ENCODE measurements at places on chromosomes 6 and 20. TPM values are rescaled to one million over a fixed set of nuclear protein-coding genes. Genes with fewer than 3 reads are reported as not detected.

The PKHD1 gene
- not detected for total RNA-seq

The CLPSL1 gene
- total RNA-seq, result not detected

The OPRL1 gene
- 3.0 TPM for total RNA-seq

The FRMD1 gene
- not detected for total RNA-seq

The SDCBP2 gene
- total RNA-seq, result 1.2 TPM

The MUC22 gene
- total RNA-seq, result not detected

The PNRC1 gene
- 43.1 TPM for total RNA-seq
